GM12865 (cell line): ENCODE measurements at places on chromosomes 16 and 17.

- no peak for DNase-seq
Measured at GRCh38 chr17:33013596-33014375, 22.1 kb downstream of the SPACA3 start.

GRCh38 chr17:42766124-42766523 lies 5.1 kb downstream of the RAMP2 start:
- no peak for DNase-seq

- DNase-seq: no peak
Measured at GRCh38 chr16:19609359-19609758, 53.9 kb downstream of the VPS35L start.

DNA sequence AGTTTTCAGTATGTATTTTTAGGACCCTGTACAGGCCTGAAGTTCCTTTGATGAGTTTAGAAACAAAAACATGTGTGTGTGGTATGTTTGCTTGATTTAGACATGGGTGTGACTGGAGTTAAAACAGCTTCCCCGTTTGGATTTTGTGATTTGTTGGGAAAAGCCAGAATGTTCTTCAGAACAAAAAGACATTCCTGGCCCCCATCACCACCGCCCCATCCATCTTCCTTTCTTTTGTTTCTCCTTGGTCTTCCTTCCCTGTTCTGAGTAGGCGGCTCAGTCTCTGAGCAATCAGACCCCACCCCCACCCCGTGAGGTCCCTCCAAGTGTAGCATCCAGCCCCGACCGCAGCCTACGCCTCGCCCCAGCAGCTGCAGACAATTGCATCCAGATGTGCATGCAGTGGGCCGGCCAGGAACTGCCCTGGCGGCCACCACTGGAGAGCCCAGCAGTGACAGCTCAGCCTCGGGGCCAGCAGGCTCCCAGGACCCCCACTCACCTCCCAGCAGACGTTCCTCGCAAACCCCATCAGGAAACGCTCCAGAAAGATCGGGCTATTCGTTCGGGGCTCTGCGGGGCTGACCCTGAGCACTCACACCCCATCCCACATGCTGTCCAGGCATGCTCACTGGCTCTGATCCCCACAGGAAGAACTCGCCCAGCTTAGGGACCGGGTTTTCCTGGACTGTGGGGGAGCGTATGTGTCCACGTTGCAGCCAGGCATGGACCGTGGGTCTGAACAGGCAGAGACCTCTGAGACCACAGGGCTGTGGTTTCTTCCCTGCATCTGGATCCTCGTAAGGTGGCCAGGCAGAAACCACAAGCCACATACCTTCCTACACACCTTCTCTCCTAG lies 99.8 kb upstream of the CDH5 start:
- DNase-seq: no peak

DNA sequence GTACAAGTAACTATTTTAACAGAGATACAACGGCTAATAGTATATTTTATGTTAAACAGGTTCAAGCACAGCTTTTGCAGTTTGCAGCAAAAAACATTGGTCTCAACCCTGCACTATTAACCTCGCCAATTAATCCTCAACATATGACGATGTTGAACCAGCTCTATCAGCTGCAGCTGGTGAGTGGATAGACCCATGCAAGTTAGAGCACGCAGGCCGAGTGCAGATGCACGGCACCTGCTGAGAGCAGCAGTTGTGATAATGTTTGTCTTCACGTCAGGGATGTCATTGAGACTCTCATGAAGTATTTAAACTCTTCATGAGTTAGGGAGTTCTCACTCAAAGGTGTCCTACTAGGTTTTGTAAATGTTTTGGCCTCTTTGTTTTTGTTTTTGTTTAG lies 45.6 kb downstream of the TMC6 start:
- DNase-seq: no peak

GRCh38 chr16:68082629-68083238 lies 2.4 kb upstream of the NFATC3 start:
- no peak for DNase-seq

DNA sequence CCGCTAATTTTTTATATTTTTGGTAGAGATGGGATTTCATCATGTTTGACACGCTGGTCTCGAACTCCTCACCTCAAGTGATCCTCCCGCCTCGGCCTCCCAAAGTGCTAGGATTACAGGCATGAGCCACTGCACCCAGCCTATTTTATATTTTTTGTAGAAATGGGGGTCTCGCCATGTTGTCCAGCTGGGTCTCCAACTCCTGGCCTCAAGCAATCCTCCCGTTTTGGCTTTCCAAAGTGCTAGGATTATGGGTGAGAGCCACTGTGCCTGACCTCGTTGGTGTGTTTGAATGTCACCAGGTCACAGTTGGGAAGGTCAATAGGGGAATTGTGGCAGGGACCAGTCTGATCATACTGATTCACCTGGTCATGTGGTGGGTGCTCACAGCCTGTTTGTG lies 56.7 kb upstream of the NKD1 start:
- no peak for DNase-seq

- DNase-seq: peak; percentile 81
Measured at GRCh38 chr16:85556456-85557082, 56.6 kb upstream of the GSE1 start.

DNA sequence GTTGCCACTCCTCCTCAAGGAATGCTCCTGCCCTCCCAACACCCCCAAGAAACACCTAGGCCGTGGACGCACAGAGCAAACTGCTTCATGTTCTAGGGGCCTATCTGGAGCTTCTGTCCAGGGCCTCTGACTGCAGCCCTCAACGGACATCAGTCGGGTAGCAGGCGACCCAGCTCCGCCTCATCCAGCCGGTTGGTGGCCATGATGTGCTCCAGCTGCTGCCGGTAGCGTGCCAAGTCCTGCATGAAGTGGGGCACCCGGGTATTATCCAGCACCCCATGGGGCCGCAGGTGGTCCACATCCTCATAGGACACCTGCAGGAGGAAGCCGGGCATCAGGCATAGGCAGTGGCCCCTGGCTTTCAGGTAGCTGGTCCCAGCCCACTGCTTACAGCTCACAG lies 6.3 kb downstream of the NOL3 start:
- no peak for DNase-seq

DNA sequence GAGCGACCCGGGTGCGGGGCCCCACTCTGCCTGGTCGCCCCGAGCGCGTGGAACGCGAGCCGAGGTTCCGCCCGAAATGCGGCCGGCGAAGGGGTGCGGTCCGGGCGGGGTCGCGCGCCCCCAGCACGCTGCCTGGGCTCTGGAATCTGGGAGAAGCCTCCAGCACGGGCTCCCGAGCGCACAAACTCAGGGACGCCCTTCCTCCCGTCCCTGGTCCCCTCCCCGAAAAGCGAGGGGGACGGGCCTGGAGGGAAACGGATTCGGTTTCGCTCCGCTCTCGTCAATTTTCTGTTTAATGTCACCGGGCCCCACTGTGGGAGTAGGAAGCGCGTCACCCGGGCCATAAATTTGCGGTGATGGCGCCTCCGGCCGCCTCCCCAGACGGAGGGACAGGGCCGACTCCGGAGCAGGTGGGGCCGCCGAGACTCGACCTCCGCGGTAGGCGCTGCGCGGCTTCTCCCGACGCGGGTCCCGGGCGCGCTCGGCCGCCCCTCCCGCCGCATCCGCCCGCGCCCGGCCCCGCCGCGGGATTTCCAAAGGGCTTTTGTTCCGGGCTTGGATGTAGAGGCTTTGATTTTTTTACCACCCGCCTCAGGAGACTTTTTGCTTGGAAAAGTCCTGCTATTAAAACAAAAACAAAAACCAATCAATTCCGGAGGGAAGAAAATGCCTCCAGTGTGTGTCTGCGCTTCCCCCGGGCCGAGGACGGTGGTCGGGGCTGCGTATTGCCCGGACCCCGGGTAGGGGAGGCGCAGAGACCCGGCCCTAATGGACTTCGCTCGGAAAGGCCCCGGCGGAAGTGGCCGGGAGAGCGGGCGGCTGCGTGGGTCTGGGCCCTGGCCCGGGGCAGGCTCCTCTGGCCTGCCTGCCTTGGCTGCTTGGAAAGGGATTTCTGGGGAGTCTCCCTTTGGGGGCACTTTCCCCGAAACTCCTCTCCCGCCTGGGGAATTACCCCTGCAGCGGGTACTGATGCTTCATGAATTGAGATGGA lies 7.9 kb upstream of the BAHCC1 start:
- peak; percentile 18 for DNase-seq

GRCh38 chr17:29214215-29215146 lies 32.2 kb upstream of the CRYBA1 start:
- DNase-seq: no peak

- DNase-seq: peak; percentile 80
Measured at GRCh38 chr17:1487939-1488825, 4.3 kb downstream of the MYO1C start.

DNA sequence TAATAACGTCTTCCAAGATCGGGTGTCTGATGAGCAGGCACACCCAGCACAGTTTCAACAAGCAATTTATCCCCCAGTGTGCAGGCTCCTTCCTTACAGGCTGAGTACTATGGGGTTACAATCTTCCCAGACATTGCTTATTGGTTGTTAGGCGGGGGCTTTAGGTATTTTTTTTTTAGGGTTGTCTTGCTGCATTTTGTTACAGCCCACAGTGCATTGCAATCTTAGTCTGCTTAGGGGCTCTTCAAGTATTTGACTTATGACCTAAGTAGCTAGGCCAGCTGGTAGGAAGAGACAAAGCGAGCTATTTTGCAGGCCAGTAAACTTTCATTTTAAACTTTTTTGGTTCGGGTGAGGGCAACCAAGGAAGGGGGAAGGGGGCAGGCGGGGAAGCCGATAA lies 5.8 kb downstream of the PLD6 start:
- no peak for DNase-seq

GRCh38 chr16:79175286-79176057 lies 425.1 kb downstream of the MAF start:
- DNase-seq: no peak

DNA sequence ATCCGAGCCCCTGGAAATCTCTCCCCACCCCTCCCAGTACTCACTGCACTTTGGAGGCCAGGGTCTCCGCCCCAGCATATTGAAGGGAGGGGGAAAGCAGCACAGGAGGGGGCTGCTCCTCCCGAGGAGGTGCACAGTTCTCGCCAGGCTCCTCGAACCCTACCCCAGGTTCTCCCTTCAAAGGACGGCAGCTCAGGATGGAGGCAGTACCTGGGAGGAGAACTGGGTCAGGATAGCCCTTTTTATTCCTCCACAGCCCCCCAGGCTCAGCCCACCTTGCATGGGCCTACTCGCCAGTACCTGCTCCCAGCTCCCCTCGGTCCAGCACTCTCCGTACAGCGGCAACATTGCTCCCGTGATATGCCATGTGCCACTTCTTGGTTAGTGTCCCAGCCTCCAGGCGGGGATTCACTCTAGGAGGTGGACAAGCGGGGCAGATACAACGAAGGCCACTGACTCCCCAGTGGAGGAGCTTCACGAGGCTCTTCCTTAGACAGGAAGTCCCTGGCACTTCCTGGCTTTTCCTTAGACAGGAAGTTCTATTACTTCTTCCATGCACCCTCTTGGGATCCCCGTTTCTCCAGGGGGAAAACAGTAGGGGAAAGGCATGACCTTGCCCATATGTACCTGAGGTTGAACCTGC lies 2.1 kb upstream of the GPS2 start:
- no peak for DNase-seq

DNA sequence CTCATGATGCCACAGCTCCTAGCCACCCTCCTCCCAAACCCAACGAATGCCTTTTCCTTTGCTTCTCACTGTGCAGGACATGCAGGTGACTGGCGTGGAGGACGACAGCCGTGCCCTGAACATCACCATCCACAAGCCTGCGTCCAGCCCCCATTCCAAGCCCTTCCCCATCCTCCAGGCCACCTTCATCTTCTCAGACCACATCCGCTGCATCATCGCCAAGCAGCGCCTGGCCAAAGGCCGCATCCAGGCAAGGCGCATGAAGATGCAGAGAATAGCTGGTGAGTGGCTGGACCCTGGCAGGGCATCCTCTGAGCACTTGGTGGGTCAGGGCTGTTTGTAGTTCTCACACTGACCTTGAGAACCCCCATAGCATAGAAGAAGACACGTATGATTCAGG lies 132.3 kb downstream of the SOCS1 start:
- DNase-seq: no peak

DNA sequence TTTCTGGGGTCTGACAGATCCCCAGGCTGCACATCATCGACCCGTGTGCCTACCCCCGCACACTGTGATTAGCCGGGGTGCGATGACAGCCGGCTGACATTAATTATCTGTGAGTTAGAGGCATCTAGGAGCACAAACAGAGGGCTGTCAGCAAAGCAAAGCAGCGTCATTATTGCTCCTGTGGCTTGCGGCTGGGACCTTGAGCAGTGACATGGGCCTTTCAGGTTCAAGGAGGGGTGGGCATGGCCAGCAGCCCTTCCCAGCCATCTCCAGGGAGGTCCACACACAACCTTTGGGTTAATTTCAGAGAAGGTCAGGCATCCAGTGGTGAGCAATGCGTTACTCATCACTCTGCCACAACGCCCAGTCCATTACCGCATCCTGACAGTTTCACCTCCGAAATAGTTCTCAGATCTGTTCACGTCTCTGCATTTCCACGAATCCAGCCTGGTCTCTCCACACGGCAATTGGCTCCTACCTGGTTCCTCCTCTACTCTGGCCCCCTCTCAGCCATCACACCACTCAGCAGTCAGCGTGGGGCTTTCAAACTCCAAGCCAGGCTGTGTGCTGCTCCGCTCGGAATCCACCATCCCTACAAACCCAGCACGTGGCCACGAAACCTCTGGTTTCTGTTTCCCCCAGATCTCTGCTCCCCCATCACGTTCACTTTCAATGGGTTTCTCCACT lies 249.7 kb upstream of the C16orf82 start:
- no peak for DNase-seq

- DNase-seq: no peak
Measured at GRCh38 chr16:65118871-65119270, 3.0 kb downstream of the CDH11 start.

- DNase-seq: no peak
Measured at GRCh38 chr17:37068266-37068665, 119.5 kb downstream of the AATF start.

GRCh38 chr17:38745545-38745944 lies 2.6 kb downstream of the PCGF2 start:
- no peak for DNase-seq

- no peak for DNase-seq
Measured at GRCh38 chr16:2298621-2299020, 30.7 kb upstream of the RNPS1 start.
